Pericardium fibroblast (primary cell): ENCODE measurements at places on chromosomes 2 and 18. TPM values are rescaled to one million over a fixed set of nuclear protein-coding genes. Genes with fewer than 3 reads are reported as not detected.

Gene MAPRE3
- 2.6 and 3.2 TPM in 2 replicates for total RNA-seq

Gene ABCG8
- not detected in 2 replicates for total RNA-seq

Gene CFAP210
- not detected in 2 replicates for total RNA-seq

Gene DSG1
- not detected in 2 replicates for total RNA-seq

Gene RAB6C
- not detected in 2 replicates for total RNA-seq

Gene DOK1
- 27.2 and 28.2 TPM in 2 replicates for total RNA-seq

Gene ABCB6
- 22.0 and 33.0 TPM in 2 replicates for total RNA-seq
